HepG2 (cell line): ENCODE measurements at places on chromosomes 5 and 9. TPM values are rescaled to one million over a fixed set of nuclear protein-coding genes. Genes with fewer than 3 reads are reported as not detected.

- DNase-seq, result no peak
- peaks cover 3% of the 10 kb centered on the region; the same call in 1 of the 2 replicates for H3K36me3 ChIP-seq
- no peak overlapping the region for H3K4me3 ChIP-seq
- H3K27me3 ChIP-seq, result no peaks in the 10 kb centered on the region
- no peak overlapping the region for H3K27ac ChIP-seq
Observed at GRCh38 chr5:143208365-143208641, 195.2 kb downstream of the NR3C1 start.

DNA sequence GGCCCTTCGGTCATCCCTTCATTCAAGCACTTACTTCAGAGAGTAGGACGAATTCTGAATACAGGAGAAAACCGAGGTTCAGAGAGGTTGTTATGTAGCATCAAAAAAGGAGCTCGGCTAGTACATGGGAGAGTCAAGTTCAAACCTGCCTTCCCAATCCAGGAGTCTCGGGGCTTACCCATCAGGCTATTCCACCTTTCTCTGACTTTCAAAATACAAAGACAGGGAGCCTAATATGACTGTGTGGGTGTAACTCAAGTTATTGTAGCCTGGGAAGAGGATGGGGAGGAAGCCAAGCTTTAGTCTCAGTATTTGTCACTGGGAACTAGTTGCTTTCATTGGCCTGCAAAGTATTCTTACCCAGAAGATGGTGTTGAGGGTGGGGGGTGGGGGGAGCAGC is 274.8 kb upstream of the PANK3 start:
- DNase-seq, result no peak
- no peak overlapping the region for H3K27ac ChIP-seq
- H3K36me3 ChIP-seq, result no peaks in the 10 kb centered on the region
- H3K27me3 ChIP-seq, result peaks cover 26% of the 10 kb centered on the region
- no peaks in the 10 kb centered on the region for H3K4me1 ChIP-seq
- no peak overlapping the region for H3K4me3 ChIP-seq

The PAX5 gene
- polyA plus RNA-seq, result not detected in 2 replicates

DNA sequence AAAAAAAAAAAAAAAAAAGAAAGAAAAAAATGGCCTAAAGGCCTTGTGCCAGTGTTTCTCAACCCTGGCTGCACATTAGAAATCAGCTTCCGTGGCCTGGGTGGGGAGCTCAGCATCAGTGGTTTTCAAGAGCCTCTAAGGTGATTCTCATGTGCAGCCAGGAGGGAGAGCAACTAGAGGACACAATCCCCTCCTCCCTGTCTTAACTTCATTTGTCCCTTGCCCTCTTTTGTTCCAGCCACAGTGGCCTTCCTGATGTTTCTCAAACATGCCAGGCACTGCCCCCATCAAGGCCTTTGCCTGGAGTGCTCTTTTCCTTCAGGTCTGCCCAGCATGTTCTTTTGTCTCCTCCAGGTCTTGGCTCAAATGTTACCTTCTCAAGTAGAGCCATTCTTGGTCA is 42.4 kb downstream of the HOMER1 start:
- no peaks in the 10 kb centered on the region for H3K36me3 ChIP-seq
- no peak overlapping the region for H3K27ac ChIP-seq
- H3K4me3 ChIP-seq, result no peak overlapping the region
- DNase-seq, result no peak

The GPR151 gene
- polyA plus RNA-seq, result not detected in 2 replicates

DNA sequence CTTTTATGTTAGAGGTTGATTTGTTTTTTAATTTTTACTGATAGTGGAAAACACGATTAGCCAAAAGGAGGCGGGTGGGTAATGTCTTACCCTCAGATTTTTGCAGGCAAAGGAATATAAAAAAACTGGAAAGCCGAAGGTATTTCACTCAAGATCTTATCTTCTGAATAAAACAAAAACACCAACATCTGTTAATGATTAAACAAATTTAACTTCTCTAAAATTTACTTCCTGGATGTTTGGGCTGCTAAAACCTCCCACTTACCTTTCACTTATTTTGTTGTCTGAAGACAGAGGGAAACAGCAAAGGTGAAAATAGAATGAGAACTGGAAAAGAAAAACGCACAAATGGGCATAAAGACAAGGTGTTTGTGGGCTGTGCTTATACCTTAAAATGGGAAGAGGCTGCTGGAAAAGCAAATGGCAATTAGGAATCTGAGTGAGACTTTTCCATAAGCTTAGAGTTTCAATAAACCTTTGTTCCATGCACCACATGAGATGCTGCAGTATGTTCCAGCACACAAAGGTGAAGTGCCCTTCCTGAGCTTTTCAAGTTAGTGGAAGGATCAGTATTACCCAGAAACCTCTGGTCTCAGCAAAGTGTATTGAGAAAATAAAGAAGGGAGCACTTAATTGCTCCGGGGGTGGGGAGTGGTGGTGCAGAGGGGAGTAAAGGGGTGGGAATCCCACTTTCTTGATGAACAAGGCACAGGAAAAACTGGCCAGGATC is 298.3 kb downstream of the BNC2 start:
- no peak overlapping the region for H3K27ac ChIP-seq
- no peak overlapping the region for H3K4me3 ChIP-seq
- no peaks in the 10 kb centered on the region; the same call in 2 of the 3 replicates for H3K27me3 ChIP-seq

DNA sequence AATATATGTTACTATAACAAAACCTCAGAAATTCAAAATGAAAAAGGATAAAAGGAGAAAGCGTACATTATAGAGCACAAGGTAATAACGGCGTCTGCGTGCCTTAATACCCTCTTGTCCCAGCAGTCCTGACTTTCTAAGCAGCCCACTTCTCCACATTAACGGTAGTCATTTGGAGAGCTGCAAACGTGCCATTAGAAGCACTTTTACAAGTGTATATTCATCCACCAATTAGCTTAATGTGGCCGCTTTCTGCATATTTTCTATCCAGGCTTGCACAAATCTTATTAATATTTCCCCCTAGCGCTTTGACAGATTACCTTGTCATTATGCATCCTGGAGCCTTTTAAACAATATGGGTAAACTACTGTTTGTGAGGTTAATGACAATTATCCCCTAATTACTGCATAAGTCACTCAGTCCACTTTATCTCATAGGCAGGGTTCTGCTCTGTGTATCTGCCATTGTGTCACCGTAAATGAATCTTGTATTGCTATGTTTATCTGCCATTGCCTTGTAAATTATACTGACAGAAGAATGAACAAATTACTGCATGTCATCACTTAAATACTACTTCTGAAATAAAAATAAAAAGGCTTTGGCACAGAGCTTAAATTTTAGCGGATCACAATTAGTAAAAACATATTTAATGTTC is 421.3 kb downstream of the BNC2 start:
- no peak for DNase-seq
- no peaks in the 10 kb centered on the region for H3K27me3 ChIP-seq
- no peak overlapping the region for H3K27ac ChIP-seq
- no peak overlapping the region for H3K4me3 ChIP-seq

DNA sequence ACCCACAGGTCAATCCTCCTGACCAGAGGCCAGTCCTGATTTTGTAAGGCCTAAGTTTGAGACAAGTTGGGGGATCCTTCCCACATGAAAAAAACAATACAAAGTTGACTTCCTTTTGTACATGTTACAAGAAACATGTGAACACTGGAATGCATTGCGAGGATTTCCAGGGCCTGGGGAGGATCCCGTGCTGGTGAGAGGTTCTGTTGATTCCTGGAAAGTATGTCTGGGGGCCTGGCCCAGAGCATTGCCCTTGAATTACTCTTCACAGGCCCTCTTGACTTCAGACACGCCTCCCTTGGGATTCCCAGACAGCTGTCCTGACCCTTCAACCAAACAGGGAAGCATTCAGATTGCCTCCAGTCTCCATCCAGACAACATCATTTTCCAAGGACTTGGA is 234.2 kb upstream of the IRX2 start:
- H3K4me3 ChIP-seq, result no peak overlapping the region
- no peak for DNase-seq
- no peaks in the 10 kb centered on the region for H3K4me1 ChIP-seq
- H3K27ac ChIP-seq, result no peak overlapping the region
- no peaks in the 10 kb centered on the region; the same call in 2 of the 3 replicates for H3K27me3 ChIP-seq

- DNase-seq, result no peak
- no peak overlapping the region for H3K27ac ChIP-seq
- H3K4me3 ChIP-seq, result no peak overlapping the region
- no peaks in the 10 kb centered on the region for H3K4me1 ChIP-seq
- H3K36me3 ChIP-seq, result no peaks in the 10 kb centered on the region
Observed at GRCh38 chr5:37889612-37890317, 49.9 kb upstream of the GDNF start.

GRCh38 chr9:121784731-121785411 is 133.4 kb downstream of the DAB2IP start:
- H3K27me3 ChIP-seq, result no peaks in the 10 kb centered on the region
- no peak for DNase-seq
- no peaks in the 10 kb centered on the region for H3K4me1 ChIP-seq
- peaks cover 29% of the 10 kb centered on the region; the same call in 2 of the 3 replicates for H3K36me3 ChIP-seq

The FAM78A gene
- polyA plus RNA-seq, result 0.51 and 0.62 TPM in 2 replicates

DNA sequence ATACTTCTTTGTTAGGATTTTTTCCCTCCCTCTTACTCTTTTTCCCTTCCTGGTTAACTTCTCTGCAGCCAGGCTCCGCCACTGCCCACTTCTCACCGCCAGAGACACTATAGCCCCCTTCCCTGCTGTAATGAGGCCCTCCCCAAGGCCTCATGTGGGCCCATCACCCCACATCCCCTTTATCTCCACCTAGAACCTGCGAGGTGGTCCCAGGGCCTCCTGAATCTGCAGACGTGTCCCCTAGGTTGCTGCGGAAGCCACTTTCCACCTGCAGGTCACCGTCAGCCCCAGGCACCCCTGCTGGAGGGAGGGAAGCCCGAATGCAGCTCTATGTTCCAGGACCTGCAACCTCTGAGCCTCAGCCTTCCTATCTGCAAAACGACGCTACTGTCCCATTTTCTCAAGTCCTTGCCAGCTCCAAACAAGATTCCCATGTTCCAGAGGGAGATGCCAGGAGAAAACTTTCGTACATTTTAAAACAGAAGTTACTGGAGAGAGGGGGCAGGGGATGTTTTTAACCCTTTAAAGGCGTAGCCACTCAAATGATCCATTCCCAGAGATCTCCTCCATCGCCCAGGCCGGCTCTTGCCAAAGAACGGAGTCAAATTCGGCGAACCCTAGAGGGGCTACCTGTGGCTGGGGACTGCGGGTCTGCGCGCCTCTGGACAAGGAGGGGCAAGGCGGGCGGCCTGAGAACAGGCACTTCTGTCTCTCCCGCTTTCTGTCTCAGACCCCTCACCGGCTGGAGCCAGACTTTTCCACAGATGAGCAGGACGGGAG is 929 bp downstream of the SH3PXD2B start:
- peak overlapping the region; percentile 81 for H3K4me3 ChIP-seq
- no peaks in the 10 kb centered on the region for H3K36me3 ChIP-seq

- H3K4me3 ChIP-seq, result no peak overlapping the region
- H3K36me3 ChIP-seq, result no peaks in the 10 kb centered on the region
- no peak for DNase-seq
- peak overlapping the region; percentile 84 for H3K27ac ChIP-seq
- H3K27me3 ChIP-seq, result no peaks in the 10 kb centered on the region
Observed at GRCh38 chr9:94921092-94921471, 194.6 kb downstream of the AOPEP start.

DNA sequence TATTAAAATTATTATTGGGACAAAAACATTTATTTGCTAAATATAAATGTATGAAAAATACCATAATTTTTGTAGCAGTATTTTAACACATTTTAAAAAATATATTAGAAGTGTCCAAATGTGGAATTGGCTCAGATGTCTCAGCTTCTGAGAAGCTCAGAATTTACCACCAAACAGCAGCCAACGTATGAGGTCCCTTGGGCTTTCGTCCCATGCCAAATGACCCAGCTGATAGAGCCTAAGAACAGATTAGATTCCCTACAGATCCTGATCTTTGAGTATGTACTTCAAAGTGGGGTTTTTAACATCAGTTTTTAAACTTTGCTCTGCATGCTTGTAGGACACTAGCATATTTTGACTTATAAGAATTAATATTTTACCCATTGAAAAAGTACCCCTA is 77.3 kb upstream of the RPS23 start:
- no peak overlapping the region for H3K27ac ChIP-seq

The FOXI1 gene
- not detected in 2 replicates for polyA plus RNA-seq

The LCN15 gene
- polyA plus RNA-seq, result 32.9 and 53.7 TPM in 2 replicates

DNA sequence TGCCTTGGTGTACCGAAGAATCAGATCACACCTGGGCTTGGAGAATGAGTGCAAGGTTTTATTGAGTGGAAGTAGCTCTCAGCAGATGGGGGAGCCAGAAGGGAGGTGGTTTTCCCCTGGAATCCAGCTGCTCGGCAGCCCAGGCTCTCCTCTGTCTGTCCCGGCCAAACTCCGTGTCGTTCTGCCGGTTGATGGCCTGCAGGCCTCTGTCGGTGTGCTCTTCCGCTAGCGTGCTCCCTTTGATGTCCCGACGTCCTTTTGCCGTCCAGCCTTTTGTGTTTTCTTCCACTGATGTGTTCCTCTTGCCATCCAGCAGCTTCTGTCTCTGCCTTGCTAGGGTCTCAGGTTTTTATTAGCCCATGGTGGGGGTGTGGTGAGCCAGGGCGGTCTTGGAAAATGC is 28.0 kb upstream of the MIER3 start:
- no peak overlapping the region for H3K4me3 ChIP-seq
- DNase-seq, result peak; percentile 16
- no peaks in the 10 kb centered on the region for H3K36me3 ChIP-seq
- peaks cover 31% of the 10 kb centered on the region for H3K4me1 ChIP-seq

GRCh38 chr9:130713286-130713960 is 19.8 kb downstream of the EXOSC2 start:
- no peaks in the 10 kb centered on the region for H3K36me3 ChIP-seq
- H3K27ac ChIP-seq, result peak overlapping the region; percentile 96
- no peaks in the 10 kb centered on the region for H3K27me3 ChIP-seq
- peak overlapping the region; percentile 92 for H3K4me3 ChIP-seq
- H3K4me1 ChIP-seq, result peaks cover 26% of the 10 kb centered on the region
- DNase-seq, result no peak

The PDCD1LG2 gene
- not detected in 2 replicates for polyA plus RNA-seq

DNA sequence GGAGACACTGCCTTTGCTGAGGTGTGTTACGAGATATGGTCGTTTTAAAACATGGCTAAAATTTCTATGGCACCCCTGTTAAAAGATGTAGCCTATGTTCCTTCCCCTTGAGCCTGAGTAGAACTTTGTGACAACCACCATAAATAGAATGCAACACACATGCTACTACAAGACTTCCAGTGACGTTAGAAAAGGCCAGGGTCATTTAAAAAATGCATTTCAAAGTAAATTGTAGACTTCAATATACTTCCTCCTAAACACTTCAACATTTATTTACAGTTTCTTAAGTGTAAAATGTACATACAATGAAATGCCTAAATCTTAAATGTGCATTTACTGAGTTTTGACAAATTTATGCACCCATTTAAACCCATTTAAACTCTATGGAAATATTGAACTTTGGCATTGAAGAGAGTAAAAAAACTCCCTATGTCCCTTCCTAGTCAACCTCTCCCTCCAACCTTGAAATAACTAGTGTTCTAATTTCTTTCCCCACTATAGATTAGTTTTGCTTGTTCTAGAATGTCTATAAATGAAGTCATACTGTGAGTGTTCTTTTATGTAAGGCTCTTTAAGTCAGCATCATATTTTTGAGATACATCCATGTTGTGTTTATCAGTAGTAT is 160.5 kb downstream of the SLC12A2 start:
- H3K4me1 ChIP-seq, result no peaks in the 10 kb centered on the region
- H3K4me3 ChIP-seq, result no peak overlapping the region
- no peak overlapping the region for H3K27ac ChIP-seq
- no peaks in the 10 kb centered on the region for H3K27me3 ChIP-seq
- no peak for DNase-seq

- no peaks in the 10 kb centered on the region for H3K4me1 ChIP-seq
- H3K27me3 ChIP-seq, result no peaks in the 10 kb centered on the region
- H3K36me3 ChIP-seq, result no peaks in the 10 kb centered on the region
- H3K27ac ChIP-seq, result no peak overlapping the region
- DNase-seq, result no peak
Observed at GRCh38 chr5:7317751-7318150, 78.2 kb upstream of the ADCY2 start.

The SMIM33 gene
- polyA plus RNA-seq, result 0.03 TPM in 1 of 2 replicates, not detected in the other
